ENCODE measurements at places on chromosomes 4 and X.

DNA sequence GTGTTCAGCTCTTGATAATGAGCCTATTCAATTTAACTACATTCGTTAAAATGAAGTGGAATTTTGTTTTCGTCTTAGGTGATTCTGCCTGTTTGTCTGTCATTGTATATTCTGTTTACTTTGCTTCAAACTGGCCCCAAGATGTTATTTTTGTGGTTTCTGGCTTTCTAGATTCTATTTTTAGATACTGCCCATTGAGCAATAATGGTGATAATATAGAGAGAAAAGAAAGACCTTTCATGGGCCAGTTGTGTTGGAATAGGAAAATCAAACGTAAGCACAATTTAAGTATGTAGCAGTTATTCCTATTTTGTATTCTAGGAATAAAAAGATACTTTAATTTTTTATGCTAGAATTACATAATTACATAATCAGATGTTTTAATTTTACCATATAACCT is 4.0 kb downstream of the CDKN2AIP start:
- no peak for ATAC-seq

DNA sequence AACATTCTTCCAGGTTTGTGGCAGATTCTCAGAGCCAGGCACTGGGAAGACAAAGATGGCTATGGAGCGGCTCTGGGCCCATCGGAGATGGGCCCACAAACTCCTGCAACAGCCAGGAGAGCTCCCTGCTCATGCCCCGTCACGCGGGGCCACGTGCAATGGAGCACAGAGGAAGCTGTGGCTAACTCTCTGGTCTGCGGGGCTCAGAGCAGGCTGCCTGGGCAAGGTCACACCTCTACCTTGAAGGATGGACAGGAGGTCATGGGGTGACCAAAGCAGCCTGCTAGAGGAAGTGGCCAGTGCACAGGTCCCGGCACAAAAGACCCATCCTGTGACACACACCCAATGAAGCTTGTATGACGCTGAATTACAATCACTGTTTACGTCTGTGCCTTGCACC is 45.2 kb downstream of the C4orf50 start:
- no peak for ATAC-seq

GRCh38 chr4:98720871-98721480 is 62.6 kb upstream of the TSPAN5 start:
- no peak for ATAC-seq

GRCh38 chr4:76850010-76850441 is 47.9 kb downstream of the SOWAHB start:
- no peak for ATAC-seq

DNA sequence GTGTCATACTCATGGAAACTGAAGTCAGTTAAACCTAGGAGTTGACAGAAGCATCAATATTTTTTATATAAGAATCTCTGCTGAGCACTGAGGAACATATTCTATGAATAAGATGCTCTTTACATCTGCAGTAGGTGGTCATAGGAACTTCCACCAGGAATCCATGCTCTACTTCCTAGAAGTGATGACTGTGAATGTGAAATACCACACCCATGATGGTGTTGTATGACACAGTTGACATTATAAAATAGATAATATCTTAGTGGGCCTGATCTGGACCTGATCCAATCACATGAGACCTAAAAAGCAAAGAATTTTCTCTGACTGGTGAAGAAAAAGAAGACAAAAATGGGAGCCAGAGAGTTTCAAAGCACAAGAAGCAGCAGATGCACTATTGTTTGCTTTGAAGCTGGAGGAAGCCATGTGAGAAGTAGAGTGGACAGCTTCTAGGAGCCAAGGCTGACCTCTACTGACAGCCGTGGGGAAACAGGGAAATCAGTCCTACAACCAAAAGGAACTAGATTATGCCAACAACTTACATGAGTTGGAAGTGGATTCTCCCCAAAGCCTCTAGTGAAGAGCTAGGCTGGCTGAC is 68.6 kb upstream of the HS3ST1 start:
- no peak for ATAC-seq

DNA sequence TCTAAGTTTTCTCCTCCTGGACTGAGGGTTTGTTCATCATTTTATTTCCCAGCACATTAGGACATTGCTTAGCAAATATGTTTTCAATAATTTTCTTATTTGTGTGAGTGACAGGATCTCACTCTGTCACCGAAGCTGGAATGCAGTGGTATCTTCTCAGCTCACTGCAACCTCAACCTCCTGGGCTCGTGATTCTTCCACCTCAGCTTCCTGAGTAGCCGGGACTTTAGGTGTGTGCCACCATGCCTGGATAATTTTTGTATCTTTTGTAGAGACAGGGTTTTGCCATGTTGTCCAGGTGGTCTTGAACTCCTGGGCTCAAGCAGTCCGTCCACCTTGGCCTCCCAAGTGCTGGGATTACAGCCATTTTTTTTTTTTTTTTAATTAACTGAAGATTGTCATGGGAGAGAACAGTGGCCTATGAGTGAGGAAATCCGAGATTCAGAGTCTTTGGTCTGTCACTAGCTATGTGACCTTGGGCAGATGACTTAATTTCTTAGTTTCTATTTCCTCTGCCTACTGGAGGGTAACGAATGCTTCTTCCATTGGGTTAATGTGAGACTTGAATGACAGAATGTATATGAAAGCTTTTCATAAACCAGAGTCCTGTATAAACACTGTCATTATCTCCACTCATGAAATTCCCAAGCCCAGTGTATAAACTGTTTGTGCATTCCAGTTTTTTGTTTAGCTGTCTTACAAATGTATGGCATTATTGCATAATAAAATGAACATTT is 23.9 kb downstream of the MOB1B start:
- ATAC-seq: no peak

Data from motor neuron (in vitro differentiated cells).